ENCODE measurements at places on chromosomes 3 and 15.

GRCh38 chr3:133831966-133832801 is 26.6 kb downstream of the SRPRB start:
- no peak for DNase-seq

GRCh38 chr3:16203031-16203430 is 28.6 kb downstream of the GALNT15 start:
- no peak for DNase-seq

GRCh38 chr15:70765504-70766281 is 2.3 kb upstream of the UACA start:
- no peak for DNase-seq

- DNase-seq, result no peak
Measured at GRCh38 chr3:3666664-3667063, 132.6 kb upstream of the LRRN1 start.

DNA sequence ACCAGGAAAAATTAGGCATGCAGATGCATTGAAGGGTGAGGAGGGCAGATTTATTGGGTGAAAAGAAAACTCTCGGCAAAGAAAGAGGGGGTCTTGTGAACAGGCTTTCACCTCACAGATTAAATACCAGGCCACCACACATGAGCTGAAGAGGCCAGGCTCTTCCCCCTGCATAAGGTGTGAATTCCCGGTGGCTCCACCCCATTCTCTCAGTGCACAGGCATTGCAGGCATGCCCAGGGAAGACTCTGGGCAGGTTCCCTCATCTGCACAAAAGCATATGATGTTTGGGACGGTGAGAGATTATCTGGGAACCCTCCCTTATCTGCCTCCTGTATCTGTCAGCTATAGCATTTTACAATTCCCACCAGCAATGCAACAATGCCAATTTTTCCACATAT is 7.2 kb upstream of the SLC35G2 start:
- DNase-seq, result no peak

- no peak for DNase-seq
Measured at GRCh38 chr3:99842826-99843589, 25.3 kb downstream of the CMSS1 start.

- no peak for DNase-seq
Measured at GRCh38 chr3:134309987-134310700, 59.5 kb upstream of the RYK start.

GRCh38 chr3:196268284-196269163 is 19.0 kb downstream of the PCYT1A start:
- no peak for DNase-seq

DNA sequence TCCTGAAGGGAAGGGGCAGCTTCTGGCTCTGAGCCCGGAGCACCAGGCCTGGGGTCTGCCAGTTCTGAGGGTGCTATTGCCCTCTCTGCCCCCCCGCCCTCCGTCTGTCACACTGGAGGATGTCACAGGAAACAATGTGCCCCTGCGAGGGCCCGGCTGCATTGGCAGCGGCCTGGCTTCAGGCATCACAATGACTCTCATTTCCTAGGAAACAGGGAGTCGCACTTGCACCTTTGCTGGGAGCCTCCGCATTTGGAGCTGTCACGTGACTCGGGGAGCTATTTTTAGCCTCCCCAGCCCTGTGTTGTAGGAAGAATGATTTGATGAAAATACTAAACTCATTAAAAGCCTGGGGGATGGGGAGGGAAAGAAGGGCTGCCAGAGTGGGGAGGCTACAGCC is 518.9 kb downstream of the SHQ1 start:
- DNase-seq, result no peak

- no peak for DNase-seq
Measured at GRCh38 chr15:62816342-62817069, 226.0 kb upstream of the TPM1 start.

GRCh38 chr15:58361273-58361759 is 70.5 kb upstream of the LIPC start:
- DNase-seq, result no peak

DNA sequence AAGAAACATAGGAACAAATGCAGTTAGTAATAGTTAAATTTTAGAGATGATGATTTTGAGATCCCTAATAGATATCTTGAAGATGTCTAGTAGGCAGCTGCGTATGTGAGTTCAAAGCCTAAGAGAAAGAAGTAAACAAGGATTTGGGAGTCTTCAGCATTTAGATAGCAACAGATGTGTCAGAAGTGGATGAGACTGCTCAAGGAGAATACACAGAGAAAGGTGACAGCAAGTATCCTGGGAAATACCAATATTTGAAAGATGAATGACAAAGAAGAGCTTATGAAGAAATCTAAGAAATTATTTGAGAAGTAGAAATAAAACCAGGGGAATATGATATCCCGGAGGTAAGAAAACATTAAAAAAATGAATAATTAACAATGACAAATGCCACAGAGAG is 130.9 kb downstream of the PCCB start:
- no peak for DNase-seq

Measured in activated naive CD4-positive, alpha-beta T cell treated with anti-CD3 and anti-CD28 coated beads, Interleukin-2, amount 50 U/mL, for 16 hours (primary cell).